Lung microvascular endothelial cell (primary cell): ENCODE measurements at places on chromosomes 5 and 9.

DNA sequence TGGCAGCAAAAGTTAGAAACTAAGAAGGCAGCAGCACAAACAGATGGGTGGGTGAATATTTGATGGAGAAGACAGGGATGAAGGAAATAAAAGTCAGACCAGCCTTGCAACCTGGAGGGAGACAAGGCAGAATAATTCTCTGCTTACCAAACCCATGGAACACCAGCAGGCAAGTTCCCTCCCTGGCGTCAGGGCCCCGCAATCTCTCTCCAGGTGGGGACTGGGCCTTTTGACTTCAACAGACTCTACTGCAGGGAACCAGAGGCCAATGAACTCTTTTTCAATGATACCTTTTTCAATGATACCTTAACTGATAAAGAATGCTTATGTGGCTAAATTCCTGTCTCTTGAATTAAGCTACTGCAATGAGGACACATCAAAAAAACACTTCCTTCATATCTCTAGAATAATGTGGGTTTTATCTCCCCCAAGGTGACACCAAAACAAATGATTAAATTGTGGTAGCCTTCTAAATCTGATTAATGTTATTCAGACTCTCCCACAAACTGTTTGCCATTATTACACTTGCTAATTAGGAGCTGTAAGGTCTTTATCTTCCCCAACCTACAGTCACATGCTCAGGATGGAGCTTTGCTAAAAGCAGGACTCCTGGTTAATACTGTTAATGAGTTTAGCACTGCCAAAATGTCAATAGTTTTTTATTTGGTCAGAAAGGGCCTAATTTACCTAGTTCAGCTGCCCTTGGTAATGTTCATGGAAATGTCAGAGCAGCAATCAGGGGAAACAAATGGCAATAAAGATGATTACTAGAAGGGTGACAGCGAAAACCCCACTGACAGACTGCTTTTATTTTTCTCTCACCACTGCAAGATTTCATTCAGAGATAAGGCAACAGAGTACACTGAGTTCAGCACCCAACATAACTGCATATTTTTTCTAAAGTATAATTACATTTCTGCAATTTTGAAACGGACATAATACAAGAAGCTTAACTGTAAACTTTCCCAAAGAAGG, 165.5 kb downstream of the TSSK1B start:
- DNase-seq, result no peak

DNA sequence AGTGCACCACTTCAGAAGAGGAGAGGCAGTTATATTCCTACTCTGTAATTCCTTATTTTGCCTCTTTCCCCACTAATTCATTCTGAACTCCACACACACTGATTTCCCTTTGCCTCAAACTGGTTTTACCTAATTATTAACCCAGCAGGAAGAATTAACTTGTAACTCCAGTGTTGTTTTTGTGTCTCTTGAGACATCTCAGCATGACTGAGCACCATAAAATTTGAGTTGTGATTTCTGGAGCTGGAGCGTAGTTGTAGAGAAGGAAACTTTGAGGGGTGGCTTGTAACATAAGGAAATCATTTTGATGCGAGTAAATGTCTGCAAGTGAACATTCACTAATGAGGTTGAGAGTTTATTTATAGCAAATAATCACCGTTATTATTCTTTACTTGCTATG, 265.2 kb downstream of the TMEM38B start:
- no peak for DNase-seq

GRCh38 chr9:87516222-87516925, 18.7 kb downstream of the DAPK1 start:
- DNase-seq, result peak; percentile 81

- no peak for DNase-seq
Measured at GRCh38 chr9:128089299-128089698, 21.3 kb downstream of the SLC25A25 start.

DNA sequence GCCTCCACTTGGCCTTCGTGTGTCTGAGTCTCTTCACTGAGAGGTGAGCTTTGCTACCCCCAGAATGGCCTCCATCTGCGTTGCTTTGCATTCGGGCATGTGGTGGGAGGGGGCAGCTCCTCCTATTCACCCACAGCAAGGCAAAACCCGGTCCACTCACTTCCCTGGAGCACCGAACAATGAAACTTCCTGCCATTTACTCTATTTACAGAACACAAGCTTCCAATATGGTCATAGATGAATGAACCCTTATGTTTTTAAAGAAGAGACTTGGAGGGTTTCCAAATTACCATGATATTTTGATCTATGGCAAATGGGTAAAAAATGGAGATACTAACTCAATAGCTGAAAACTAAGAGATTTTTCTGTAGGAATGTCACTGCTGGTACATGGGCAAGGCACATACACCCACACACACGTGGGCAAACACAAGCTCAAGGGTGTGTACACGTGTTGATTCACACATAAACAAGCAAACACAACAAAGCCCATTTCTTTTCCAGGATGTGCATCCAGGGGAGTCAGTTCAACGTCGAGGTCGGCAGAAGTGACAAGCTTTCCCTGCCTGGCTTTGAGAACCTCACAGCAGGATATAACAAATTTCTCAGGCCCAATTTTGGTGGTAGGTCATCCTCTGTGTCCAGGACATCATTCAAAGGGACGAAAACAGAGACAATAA, 5.2 kb downstream of the GABRP start:
- peak; percentile 82 for DNase-seq
